ENCODE measurements at places on chromosomes 13 and 19.

- DNase-seq: no peak
Measured at GRCh38 chr19:29255006-29255405, 42.1 kb upstream of the UQCRFS1 start.

DNA sequence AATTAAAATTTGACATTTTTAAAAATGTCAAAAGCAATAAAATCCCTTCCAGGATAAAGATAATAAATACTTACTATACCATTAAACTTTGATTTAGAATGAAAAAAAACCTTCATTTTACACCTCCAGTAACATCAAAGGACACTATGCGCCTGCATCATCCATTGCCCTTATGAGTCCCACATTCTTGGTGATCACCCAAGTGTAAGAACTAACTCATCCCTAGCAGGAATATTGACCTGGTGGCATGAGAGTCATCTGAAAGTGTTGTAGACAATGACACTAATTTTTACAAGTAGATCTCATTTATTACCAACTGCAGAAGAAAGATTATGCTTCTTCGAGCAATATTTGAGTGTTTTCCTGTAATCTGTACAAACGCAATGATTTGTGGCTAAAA, 1128.9 kb downstream of the EFNB2 start:
- DNase-seq: no peak

GRCh38 chr13:97279913-97280312, 57.8 kb downstream of the MBNL2 start:
- no peak for DNase-seq

- DNase-seq: no peak
Measured at GRCh38 chr19:43956827-43957226, 5.8 kb downstream of the ZNF221 start.

- no peak for DNase-seq
Measured at GRCh38 chr13:105063676-105064075, 1471.8 kb downstream of the EFNB2 start.

GRCh38 chr13:92658293-92658692, 568.3 kb upstream of the GPC6 start:
- no peak for DNase-seq

GRCh38 chr19:13986348-13986904, 19.7 kb downstream of the RFX1 start:
- DNase-seq: peak; percentile 99

All from T-helper 9 cell (primary cell).